ENCODE measurements at places on chromosomes 2 and 18. TPM values are rescaled to one million over a fixed set of nuclear protein-coding genes. Genes with fewer than 3 reads are reported as not detected.

Gene TMEM214
- polyA plus RNA-seq, result 17.1 TPM

Gene STAT4
- polyA plus RNA-seq, result 0.75 TPM

Gene ZSWIM2
- not detected for polyA plus RNA-seq

DNA sequence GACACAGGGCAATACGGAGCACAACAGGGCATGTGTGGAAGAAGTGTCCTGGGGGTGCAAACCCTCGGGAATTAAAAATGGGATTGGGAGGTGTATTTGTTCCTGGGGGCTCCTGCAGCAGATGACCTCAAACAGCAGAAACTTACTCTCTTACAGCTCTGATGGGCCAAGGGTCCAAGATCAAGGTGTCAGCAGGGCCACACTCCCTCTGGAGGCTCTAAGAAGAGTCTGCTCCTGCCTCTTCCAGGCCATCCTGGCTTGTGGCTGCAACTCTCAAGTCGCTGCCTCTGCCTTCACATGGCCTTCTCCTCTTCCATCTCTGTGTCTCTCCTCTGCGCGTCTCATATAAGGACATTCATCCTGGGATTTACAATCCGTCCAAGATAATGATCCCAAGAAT, 12.4 kb upstream of the SPATA3 start:
- H3K4me1 ChIP-seq, result peaks cover 5% of the 10 kb centered on the region
- no peaks in the 10 kb centered on the region for H3K27me3 ChIP-seq
- H3K27ac ChIP-seq, result no peak overlapping the region
- H3K36me3 ChIP-seq, result no peaks in the 10 kb centered on the region

GRCh38 chr2:151766437-151767153, 32.3 kb upstream of the NEB start:
- no peak overlapping the region for H3K4me3 ChIP-seq
- H3K27me3 ChIP-seq, result no peaks in the 10 kb centered on the region
- H3K27ac ChIP-seq, result no peak overlapping the region
- H3K4me1 ChIP-seq, result no peaks in the 10 kb centered on the region
- no peaks in the 10 kb centered on the region for H3K36me3 ChIP-seq

DNA sequence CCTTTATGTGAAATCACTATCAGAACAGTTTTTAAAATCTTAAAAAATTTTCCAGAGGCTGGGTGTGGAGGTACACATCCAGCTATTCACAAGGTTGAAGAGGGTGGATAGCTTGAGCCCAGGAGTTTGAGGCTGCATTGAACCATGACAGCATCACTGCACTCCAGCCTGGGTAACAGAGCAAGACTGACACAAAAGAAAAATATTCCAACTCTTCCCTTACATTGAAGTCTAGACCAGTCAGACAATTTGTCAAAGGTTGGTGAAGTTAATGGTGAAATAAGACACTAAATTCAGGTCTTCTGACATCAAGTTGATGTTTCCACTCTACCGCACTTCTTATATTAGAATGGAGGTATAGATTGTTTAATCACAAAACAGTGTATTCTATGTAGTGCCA, 52.8 kb downstream of the HYCC2 start:
- no peak for DNase-seq
- no peaks in the 10 kb centered on the region for H3K4me1 ChIP-seq
- no peaks in the 10 kb centered on the region for H3K27me3 ChIP-seq
- no peak overlapping the region for H3K4me3 ChIP-seq
- H3K36me3 ChIP-seq, result peaks cover 69% of the 10 kb centered on the region

DNA sequence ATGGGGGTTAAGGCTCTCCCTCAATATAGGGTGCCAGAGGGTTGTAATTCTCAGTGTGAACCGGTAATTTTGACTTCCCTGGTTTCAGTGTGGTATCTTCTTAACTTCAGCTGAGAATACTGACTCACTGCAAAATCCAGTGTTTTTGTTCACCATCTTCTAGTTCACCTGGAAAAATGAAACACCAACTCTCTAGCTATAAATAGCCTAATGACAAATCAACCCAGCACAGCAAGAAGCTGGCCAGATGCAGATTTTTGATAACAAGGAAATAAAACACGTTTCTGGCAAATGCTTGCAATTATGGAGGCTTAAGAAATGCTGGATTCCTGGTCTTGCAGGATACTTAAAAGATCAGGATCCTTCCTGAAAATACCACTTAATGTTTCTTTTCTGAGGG, 192.3 kb downstream of the CLIP4 start:
- H3K27me3 ChIP-seq, result no peaks in the 10 kb centered on the region
- no peaks in the 10 kb centered on the region for H3K36me3 ChIP-seq
- H3K4me3 ChIP-seq, result no peak overlapping the region
- H3K27ac ChIP-seq, result no peak overlapping the region
- H3K4me1 ChIP-seq, result no peaks in the 10 kb centered on the region
- no peak for DNase-seq

GRCh38 chr2:60498127-60498815, 55.2 kb downstream of the BCL11A start:
- no peak overlapping the region for H3K27ac ChIP-seq
- H3K27me3 ChIP-seq, result no peaks in the 10 kb centered on the region
- no peak overlapping the region for H3K4me3 ChIP-seq
- DNase-seq, result no peak
- H3K4me1 ChIP-seq, result peaks cover 46% of the 10 kb centered on the region

DNA sequence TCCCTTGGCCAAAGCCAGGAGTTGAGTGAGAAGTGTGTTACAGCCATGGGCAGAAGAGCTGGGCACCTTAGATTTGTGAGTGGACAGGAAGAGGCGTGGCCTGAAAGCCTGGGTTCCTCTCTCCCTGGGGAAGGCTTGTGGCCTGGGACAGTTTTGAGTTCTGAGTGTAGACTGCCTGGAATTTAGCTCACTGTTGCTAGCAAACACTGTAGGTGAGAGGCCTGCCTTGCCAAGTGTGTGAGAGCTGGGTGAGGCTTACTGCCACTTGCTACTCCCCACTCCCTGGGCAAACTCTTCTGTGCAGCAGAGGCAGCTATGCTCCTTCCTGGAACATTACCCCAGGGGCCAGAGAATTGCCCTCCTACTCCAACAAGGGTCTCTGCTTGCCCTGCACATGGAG, 150.0 kb upstream of the GALNT5 start:
- H3K27ac ChIP-seq, result no peak overlapping the region
- DNase-seq, result peak; percentile 10
- H3K4me3 ChIP-seq, result no peak overlapping the region
- H3K27me3 ChIP-seq, result no peaks in the 10 kb centered on the region

DNA sequence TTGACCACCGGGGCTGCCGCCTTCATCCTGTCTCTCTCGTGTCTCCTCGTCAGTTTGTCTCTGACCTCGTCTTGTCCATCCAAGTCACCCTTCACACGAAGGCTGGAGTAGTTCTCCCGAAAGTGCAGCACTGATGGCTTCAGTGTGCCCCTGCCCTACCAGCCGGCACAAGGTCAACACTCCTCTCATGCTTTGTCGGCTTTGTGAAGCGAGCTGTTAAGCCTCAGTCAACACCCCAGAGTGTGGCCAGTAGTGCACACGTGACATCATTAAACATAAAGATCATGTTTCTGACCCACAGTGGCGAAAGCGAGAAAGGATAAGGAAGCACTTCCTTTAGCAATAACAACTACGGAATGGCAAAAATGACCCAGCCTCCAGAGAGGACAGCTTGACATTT, 23.2 kb downstream of the ACKR3 start:
- peak overlapping the region; percentile 20 for H3K27ac ChIP-seq
- no peak overlapping the region for H3K4me3 ChIP-seq
- no peaks in the 10 kb centered on the region for H3K36me3 ChIP-seq
- peak; percentile 65 for DNase-seq

GRCh38 chr2:203918264-203918663, 18.3 kb upstream of the ICOS start:
- no peaks in the 10 kb centered on the region for H3K27me3 ChIP-seq
- H3K36me3 ChIP-seq, result no peaks in the 10 kb centered on the region
- H3K4me1 ChIP-seq, result no peaks in the 10 kb centered on the region
- H3K4me3 ChIP-seq, result no peak overlapping the region
- H3K27ac ChIP-seq, result no peak overlapping the region

GRCh38 chr18:28422577-28422976, 245.6 kb upstream of the CDH2 start:
- no peak for DNase-seq
- no peak overlapping the region for H3K4me3 ChIP-seq
- H3K4me1 ChIP-seq, result no peaks in the 10 kb centered on the region
- H3K36me3 ChIP-seq, result no peaks in the 10 kb centered on the region
- H3K27ac ChIP-seq, result no peak overlapping the region

DNA sequence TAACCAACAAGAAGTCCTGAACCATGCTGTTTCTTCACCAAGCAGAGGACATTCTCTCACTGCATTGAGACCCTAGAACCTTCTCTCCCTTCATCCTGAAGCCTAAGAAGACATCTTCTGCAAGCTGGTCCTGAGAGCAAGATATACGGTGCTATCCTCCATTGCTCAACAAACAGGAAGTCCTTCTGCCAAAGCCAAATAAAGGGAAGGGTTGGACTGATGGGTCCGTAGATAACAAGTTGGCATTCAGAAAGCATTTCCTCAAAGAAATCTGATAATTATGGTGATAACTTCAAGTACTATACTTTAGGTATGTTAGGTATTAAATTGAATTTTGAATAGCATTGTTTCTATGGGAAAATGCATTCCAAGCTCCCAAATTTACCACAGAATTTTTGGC, 23.3 kb downstream of the GRB14 start:
- H3K4me1 ChIP-seq, result no peaks in the 10 kb centered on the region
- H3K27me3 ChIP-seq, result no peaks in the 10 kb centered on the region
- H3K4me3 ChIP-seq, result no peak overlapping the region
- no peaks in the 10 kb centered on the region for H3K36me3 ChIP-seq
- no peak for DNase-seq

GRCh38 chr2:168633895-168634294, 168.5 kb upstream of the NOSTRIN start:
- H3K36me3 ChIP-seq, result no peaks in the 10 kb centered on the region
- no peak overlapping the region for H3K4me3 ChIP-seq
- DNase-seq, result no peak
- peak overlapping the region; percentile 76 for H3K27ac ChIP-seq

DNA sequence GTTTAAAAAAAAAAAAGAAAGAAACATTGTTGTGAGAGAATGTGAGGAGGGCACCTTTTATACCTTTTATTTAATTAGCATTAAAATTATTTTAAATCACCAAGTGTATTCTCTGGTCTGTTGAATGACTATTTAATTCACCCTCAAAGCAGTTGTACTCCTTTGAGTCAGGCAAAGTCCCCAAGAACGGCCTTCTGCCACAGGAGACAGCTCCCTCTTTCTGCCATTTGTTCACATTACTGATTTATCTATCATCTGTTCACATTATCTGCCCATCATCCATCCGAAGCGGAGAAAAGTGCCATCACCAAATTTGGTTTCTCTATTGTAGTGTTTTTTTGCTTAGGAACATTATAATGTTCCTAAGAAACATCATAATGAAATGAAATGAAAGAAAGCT, 240.7 kb upstream of the DPP10 start:
- no peak overlapping the region for H3K27ac ChIP-seq
- H3K27me3 ChIP-seq, result no peaks in the 10 kb centered on the region
- H3K36me3 ChIP-seq, result no peaks in the 10 kb centered on the region
- no peak overlapping the region for H3K4me3 ChIP-seq
- no peaks in the 10 kb centered on the region for H3K4me1 ChIP-seq
- no peak for DNase-seq

DNA sequence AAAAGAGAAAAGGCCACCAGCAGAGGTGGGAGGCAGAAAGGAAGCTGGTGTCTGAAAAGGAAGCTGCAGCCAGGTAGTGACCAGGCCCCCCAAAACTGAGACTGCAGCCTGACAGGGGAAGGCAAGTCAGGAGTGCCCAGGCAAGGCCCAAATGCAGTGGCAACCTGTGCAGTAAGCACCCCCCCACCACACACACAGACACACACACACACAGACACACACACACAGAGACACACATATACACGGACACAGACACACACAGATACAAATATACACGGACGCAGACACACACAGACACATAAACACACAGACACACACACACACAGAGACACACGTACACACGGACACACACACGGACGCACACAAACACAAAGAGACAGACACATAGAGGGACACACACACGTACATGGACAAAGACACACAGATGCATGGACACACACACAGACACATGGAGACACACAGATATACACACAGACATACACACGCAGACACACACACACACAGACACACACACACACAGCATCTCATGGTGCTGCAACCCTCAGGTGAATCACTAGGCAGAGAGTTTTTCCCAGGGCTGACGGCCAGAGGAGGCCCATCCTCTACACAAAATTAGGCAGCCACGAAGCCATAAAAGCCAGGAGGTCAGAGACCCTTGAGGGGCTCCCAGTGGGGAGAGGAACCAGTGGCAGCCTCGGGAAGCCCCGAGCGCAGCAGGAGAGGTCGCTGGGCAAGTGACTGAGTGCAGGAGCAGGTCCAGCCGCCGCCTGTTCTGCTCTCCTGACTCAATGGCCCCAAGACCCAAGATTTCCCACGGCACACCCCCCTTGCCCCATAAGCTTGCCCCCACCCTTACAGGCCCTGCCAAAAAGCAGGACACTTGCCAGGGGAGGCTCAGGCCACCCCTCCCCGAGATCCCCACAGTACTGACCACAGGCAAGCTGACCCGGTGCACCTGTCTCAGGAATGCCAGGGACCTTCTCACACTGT, 6.3 kb downstream of the SDC1 start:
- DNase-seq, result no peak
- no peaks in the 10 kb centered on the region for H3K27me3 ChIP-seq
- H3K36me3 ChIP-seq, result no peaks in the 10 kb centered on the region
- peaks cover 75% of the 10 kb centered on the region for H3K4me1 ChIP-seq
- peak overlapping the region; percentile 32 for H3K27ac ChIP-seq

GRCh38 chr2:179233626-179234430, 30.8 kb downstream of the SESTD1 start:
- no peak overlapping the region for H3K27ac ChIP-seq
- H3K27me3 ChIP-seq, result no peaks in the 10 kb centered on the region
- DNase-seq, result no peak
- H3K4me3 ChIP-seq, result no peak overlapping the region

DNA sequence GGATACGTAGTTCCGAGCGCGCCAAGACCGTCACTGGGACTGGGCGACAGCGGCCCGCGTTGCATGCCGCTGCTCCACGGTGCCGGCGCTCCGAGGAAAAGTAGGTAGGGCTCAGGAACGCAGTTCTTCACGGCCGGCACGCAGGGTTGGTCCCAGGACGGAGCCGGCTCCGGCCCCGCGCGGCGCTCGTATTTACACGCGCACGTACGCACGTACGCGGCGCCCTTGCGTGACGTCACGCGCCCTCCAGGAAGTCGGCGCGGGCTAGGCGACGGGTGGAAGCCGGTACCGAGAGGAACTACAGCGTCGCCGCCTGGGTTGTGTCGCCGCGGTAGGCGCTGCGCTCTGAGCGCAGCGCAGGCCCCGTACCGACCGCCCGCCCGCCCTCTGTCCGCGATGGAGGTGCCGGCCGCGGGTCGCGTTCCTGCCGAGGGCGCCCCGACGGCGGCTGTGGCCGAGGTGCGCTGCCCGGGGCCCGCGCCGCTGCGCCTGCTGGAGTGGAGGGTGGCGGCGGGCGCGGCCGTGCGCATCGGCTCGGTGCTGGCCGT, at the start of gene CTDP1:
Gene CTDP1, plus strand, starts transcription at position 252 of the 548 bp plus-strand sequence. Its CDS starts 145 bp downstream, at position 397.
- H3K4me3 ChIP-seq, result peak within 1 kb of the TSS; percentile 93
- peak; percentile 96 for DNase-seq
- peak within 1 kb of the TSS; percentile 99 for H3K27ac ChIP-seq
- H3K36me3 ChIP-seq, result peaks cover 8% of the 10 kb centered on the region

GRCh38 chr2:169131587-169132512, 62.5 kb downstream of the DHRS9 start:
- DNase-seq, result no peak
- H3K27ac ChIP-seq, result no peak overlapping the region
- H3K27me3 ChIP-seq, result no peaks in the 10 kb centered on the region
- no peak overlapping the region for H3K4me3 ChIP-seq
- no peaks in the 10 kb centered on the region for H3K4me1 ChIP-seq

GRCh38 chr2:67438337-67438736, 41.2 kb downstream of the ETAA1 start:
- no peaks in the 10 kb centered on the region for H3K27me3 ChIP-seq
- no peaks in the 10 kb centered on the region for H3K36me3 ChIP-seq
- H3K4me3 ChIP-seq, result no peak overlapping the region
- no peak overlapping the region for H3K27ac ChIP-seq
